Upper lobe of left lung (tissue), 6 donors: ENCODE measurements at places on chromosomes 13 and 19.

DNA sequence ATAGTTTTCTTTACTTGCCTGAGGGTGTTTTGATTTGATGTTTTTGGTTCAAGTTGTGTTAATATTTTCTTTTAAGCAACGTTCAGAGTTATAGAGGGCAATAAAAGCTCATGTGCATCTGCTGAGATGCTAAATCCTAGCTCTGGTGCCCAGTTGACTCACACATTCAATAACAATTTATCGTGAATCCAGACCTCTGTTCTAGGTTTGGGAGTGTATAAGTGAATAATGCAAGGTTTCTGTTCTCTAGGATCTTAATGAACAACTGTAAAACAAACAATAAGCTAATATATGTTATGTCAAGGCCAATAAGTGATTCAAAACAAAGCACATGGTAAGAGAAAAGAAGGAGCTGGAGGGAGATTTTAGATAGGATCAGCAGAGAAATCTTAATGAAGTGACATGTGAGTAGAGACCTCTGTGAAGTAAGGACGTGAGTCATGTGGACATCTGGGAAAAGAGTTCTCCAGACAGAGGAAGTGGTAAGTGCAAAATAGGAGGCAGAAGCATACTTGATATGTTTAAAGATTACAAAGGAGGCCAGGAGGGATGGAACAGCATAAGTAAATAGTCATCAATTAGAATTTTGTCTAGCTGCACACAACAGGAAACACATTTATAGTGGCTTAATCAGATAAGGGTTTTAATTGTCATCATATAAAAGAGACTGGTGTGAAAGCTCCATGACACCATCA, 278.5 kb upstream of the HTR2A start:
- DNase-seq = no peak

DNA sequence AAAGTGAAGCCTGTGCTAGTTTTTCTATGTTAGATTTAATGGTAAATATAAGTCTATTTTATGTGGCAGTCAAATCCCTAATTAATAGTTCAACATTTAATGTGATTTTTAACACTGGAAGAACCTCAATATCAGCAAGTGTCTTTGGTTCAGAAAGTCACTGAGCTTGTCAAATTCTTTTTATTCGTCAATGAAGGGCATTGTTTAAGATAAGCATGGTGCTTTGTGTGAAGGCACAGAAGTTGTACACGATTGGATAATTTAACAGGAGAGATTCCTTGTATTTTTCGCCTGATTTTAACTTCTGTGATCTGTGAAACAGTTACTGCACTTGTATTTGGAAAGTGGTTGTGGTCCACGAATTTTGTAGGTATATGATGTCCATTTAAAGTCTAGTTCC, 30.2 kb upstream of the RB1 start:
- DNase-seq = no peak

DNA sequence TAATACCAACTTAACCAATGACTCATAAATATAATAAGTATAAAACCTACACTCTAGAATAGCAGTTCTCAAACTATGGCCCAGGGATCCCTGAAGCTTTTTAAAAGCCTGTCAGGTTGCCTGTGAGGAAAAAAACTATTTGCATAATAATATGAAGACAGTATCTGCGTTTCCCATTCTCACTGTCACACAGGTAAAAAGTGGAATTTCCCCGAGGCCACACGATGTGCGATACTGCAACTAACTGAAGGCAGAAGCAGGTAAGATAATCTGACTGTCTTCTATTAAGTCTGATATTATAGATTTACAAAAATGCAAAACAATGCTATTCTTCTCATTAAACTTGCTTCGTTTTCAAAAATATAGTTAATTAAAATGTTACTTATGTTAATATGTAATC, 52.5 kb upstream of the EEF1AKMT1 start:
- DNase-seq = no peak

- no peak for DNase-seq
Observed at GRCh38 chr19:34189917-34190425, 17.7 kb downstream of the LSM14A start.

DNA sequence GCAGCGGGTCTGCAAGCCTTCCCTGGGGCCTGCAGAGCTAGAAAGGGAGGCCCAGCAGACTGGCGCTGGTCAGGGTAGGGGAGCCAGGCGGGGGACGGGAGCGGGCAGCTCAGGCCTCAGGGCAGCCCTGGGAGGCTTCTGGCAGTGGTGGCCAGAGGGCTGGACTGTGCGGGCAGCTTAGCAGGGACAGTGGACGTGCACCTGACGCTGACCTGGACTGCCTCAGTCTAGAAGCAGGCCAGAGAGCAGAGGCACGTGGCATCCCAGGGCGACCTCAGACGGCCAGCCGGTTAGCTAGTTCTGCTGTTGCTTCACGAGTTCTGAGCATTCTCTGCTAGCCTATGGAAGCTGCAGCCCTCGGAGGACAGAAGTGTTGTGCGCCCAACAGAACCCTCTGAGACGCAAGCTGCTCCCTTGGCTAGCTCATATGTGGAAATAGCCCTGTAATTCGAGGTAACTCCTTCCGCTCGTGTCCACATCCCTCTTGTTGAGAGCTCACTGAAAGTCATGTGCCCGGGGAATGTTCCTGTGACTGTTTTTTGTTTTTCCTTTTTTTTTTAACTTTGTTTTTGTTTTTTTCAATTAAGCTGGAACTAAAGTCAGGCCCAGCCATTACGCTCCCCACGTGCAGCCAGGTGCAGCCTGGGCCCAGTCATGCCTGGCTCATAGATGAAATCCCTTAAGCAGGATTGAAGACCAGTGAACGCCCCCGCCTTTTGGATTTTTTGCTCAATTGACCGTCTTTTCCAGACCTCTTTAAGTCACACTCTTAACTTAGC, 1.9 kb upstream of the FAM174C start:
- peak; percentile 75 for DNase-seq

GRCh38 chr13:79384022-79384610, 21.9 kb downstream of the RBM26 start:
- no peak for DNase-seq

DNA sequence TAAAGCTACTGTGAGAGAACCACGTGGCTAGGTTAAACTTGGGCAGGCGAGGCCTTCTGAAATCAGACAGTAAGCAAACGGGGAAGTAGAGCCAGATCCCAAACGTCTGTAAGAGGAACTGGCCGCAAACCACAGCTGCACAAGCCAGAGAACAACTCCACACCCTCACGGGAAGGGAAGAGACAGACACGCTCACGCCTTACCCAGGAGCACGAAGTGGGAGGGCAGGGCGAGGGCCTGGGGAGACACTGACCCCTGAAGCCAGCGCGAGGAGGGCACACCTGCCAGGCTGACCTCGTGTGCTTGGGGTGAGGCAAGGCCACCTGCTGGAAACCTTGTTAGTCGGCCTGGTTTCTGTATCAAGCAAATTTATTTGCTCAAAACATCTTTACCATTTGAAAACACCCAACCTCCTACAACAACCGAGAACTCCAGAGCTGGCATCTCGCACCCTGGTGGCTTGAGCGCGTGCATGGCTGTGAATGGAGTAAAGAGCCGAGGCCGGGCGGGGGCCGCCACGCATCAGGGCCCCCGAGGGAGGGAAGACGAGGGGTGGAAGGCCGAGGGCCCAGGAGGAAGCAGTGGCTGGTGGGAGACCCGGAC, 7.3 kb downstream of the POLR2E start:
- DNase-seq = peak; percentile 83

DNA sequence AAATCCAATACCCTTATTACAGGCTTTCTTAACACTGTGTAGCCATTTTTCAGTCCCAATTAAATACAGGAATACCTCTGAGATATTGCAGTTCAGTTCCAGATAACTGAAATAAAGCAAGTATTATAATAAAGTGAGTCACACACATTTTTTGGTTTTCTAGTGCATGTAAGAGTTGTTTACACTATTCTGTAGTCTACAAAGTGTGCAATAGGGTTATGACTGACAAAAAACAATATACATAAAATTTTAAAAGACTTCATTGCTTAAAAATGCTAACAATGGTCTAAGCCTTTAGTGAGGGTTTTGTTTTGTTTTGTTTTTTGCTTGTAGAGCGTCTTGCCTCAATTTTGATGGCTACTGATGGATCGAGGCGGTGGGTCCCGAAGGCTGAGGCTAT, 434.4 kb upstream of the NBEA start:
- DNase-seq = no peak

DNA sequence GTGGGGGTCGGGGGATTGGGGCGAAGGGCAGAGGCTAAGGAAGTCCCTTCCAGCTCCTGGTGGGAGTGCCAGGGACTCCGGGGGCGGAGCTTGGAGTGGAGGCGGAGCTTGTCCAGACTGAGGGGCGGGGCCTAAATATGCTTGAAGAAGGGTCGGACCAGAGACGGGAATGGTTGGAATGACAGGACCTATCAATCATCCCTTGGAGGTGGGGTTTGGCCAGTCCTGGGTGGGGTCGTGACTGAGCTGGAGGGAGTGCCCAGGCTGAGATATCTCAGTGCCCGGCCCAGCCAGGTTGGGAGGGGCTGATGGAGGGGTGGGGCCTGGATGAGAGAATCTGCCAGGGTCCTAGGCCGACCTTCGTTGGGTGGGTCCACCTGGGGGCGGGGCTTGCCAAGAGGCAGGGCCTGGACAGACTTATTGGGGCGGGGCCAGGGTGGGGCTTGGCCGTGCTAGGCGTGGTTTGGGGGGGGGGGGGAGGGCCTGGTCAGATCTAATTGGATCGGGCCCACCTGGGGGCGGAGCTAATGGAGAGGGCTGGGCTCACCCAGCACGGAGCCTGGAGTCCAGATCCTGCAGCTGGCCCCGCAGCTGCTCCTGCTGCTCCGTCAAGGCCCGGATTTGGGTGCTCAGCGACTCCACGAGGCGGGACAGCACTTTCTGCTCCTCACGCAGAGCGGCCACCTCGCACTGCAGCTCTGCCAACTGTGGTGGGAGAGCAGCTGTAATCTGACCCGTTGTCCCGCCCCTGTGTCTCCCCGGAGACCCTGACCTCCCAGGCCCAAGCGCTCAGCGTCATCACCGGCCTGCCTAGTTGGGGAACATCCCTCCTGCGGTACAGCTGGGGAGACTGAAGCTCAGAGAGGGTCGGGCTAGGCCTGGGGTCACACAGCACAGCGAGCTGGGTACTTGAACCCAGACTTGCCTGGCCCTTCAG, 2.6 kb upstream of the WIZ start:
- DNase-seq = peak; percentile 88
